Lung microvascular endothelial cell (primary cell): ENCODE measurements at places on chromosomes 16 and 17. TPM values are rescaled to one million over a fixed set of nuclear protein-coding genes. Genes with fewer than 3 reads are reported as not detected.
A peak's percentile ranks its signal among the peaks of the same experiment; 100 is the strongest.

GRCh38 chr16:22386976-22387375 is 12.6 kb upstream of the CDR2 start:
- peak; percentile 74 for DNase-seq

The AMFR gene
- total RNA-seq, result 219 and 401 TPM in 2 replicates

DNA sequence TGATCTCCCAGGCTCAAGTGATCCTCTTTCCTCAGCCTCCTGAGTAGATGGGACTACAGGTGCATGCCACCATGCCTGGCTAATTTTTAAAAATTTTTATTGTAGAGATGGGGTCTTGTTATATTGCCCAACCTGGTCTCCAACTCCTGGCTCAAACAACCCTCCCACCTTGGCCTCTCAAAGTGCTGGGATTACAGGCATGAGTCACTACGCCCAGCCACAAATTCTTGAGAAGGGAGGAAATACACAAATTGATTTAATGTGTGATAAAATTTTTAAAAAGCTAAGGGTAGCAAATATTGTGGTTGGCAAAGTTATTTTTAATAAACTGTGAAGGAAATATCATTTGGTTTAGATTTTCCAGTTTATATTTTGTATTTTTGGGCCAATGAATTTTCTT is 9.6 kb downstream of the ITGAD start:
- DNase-seq, result no peak

DNA sequence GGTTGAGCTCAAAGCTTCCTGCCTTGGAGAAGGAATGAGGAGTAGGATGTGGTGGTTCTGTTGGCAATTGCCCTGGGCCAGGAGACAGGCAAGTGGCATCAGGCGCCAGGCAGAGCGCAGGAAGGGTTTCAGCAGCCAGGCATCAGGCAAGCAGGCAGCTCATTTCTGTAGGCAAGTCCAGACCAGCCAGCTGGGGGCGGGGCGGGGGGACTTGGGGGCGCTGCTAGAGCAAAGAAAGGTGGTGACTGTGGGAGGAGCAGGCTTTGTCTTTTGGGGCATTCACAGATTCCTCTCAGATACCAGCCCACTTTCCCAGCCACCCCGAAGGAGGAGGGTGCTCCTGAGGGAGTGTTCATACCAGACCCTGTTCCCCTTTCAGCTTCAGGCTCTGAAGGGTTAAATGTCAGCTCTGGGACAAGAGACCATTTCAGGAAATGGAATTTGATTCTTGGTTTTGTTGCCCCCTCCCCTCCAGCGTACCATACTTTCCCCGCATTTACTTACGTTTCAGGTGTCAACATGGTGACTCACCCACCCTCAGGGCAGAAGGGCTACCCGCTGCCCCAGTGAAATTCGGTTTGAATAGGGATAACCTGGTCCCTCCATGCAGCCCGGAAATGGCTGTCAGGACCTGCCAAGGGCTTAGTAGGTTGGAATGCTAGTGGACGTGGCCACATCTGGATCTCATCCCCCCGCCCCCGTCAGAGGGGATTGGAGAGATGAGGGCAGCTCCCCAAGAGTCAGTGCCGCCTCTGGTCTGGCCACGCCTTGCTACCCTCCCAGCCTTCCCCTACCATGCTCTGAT is 13.2 kb downstream of the NGFR start:
- DNase-seq, result no peak

GRCh38 chr17:38452719-38453118 is 24.5 kb downstream of the ARHGAP23 start:
- DNase-seq, result no peak

GRCh38 chr16:88449267-88449561 is 3.9 kb upstream of the ZFPM1 start:
- DNase-seq, result no peak

The SLFN13 gene
- total RNA-seq, result 0.65 and 2.2 TPM in 2 replicates

DNA sequence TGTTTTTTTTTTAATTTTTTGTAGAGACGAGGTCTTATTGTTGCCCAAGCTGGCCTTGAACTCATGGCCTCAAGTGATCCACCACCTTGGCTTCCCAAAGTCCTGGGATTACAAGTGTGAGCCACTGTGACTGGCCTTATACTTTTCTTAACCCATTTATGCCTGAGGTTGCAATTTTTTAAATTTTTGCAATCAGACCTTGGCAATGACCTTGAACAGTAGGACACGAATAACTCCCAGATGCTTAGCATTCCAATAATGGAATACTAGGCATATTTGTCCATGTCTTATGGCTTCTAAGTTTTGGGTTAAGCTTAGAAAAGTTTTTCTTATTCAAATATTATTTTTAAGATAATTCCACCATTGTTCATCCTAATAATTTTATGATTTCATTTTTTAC is 28.3 kb upstream of the TMEM97 start:
- no peak for DNase-seq

DNA sequence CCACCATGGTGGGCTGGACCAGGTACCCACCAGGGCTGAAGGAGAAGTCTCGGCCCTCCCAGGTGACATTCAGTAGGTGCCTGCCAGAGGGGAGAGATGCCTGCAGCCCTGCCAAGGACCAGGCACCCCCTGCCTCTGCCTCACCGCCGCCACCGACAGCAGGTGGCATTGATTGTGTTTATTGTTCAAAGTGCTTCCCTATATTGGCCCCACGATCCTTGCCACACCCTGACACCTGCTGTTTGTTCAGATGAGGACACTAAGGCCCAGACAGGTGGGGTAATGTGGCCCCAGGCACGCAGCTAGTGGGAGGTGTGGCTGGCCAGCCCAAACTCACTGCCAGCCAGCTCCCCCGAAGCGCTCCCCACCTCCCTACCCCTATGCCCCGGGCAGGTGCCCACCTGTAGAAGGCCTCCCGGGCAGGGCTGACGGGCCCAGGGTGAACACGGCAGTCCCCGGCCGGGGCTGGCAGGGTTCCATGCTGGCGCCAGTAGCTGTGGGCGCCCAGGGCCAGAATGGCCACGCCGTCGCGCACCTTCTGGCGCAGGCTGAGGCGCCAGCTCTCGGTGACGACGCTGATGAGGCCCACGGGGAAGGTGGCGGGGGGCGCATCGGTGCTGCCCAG is 8.0 kb downstream of the GRIN2C start:
- DNase-seq, result no peak

The CPHXL2 gene
- not detected in 2 replicates for total RNA-seq

GRCh38 chr16:86707171-86707570 is 128.8 kb downstream of the FOXL1 start:
- DNase-seq, result no peak

The CDR2 gene
- total RNA-seq, result 23.1 and 29.4 TPM in 2 replicates

DNA sequence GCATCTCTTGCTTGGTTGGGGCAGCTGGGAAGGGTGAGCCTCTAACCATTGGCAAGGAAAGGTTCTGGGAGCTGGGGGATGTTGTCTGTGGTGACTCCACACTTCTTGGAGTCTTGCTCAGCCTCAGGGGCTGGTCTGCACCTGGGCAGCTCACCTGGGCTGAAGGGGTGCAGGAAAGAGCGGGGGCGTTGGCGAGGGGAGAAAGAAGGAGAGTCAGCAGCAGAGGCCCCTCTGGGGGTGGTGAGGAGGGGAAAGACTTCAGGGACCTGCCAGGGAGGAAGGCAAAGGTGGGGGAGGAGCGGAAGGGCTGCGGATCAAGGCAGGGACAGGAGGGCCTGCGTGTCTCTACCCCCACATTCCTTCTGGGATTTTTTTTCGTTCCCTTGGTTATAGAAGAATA is 47.7 kb downstream of the CCDC42 start:
- no peak for DNase-seq

GRCh38 chr16:19808061-19808641 is 76.5 kb downstream of the GPRC5B start:
- no peak for DNase-seq

DNA sequence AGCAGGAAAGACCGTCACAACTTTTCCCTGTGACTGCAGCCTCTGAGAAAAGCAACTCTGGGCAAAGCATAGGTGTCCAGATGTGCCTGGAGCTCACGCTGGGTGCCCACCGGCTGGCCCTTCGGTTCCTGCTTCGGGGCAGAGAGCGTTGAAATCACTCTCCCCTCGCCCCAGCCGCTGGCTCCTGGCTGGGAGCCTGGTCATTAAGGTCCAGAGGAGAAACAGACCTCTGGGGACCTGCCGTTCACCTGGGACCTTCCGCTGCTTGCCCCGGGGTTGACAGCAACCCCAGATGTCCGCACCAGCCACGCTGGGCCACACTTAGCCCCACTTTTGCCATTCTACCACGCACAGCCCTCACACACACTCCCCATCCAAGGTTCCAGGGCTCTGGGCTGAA is 13.1 kb downstream of the MRM3 start:
- DNase-seq, result no peak

DNA sequence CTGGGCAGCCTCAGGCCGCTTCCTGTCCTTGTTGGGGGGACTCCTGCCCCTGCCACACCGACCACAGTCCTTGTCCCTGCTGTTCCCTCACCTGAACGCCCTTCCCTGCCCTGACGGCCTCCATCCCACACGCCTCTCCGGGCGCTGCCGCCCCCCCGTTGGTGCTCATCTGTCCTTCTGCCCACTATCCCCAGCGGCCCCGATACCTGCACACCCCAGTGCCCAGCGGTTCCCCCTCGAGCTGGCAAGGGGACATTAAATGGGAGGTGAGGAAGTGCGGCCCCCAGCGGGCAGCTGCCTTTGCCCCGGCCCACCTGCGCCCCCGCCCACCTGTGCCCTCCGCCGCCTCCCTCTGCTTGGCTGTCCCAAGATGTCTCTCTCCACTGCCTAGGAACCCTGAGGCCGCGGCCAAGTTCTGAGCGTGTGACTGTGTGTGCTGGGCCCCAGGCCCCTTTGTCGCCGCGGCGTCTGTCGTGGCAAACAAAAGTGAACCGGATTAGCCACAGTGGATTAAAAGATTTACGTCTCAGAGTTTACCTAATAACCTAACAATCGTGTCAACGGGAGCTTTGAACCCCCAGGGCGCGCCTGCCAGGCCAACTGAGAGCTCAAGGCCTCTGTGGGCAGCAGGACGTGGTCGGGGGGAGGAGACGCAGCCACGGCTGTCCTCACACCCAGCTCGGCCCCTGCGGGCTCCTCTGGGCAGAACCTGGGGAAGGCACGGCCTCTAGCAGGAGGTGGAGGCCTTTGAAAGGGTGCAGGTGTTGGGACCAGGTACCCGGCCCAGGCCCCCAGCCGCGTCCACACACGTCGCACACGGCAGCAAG is 7.6 kb upstream of the AXIN1 start:
- no peak for DNase-seq

The ACE gene
- 21.4 and 80.6 TPM in 2 replicates for total RNA-seq

The CNGB1 gene
- not detected in 2 replicates for total RNA-seq

DNA sequence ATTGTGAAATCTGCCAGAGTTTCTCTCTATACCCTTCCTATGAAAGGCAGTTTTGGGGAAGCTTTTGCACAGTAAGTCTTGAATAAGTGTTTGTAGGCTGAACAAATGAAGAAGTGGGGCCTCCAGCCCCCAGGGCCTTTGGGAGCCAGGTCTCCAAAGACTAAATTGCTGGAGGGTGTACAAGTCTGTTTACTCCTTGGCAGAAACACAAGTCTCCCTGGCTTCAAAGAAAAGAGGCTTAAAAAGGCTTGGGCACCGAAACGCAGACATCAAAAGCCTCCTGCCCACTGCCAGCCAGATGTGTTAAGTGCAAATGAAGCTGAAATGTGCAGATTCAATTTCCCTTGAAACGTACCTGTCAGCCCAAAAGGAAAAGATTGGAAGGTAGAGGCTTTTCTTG is 146.3 kb downstream of the TMEM132E start:
- no peak for DNase-seq

DNA sequence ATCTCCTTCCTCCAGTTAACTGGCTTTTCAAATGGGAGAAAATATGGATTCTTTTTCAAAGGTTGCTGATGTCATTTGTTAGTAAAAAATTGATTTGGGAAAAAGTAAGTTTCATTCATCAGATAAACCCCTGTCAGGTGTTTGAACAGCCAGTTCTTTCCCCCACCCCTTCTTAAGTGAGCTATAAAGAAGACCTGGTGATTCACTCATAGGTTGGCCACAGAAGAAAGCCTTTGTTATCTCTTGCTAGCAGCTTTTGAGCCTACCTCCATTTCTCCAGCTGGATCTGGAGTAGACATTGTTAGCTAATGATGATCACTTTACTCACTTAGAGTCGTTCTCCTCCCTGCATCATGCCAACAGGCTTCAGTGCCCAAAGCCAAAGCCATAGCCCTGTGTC is 63.0 kb downstream of the NLK start:
- no peak for DNase-seq

GRCh38 chr16:19607616-19608280 is 52.2 kb downstream of the VPS35L start:
- no peak for DNase-seq

The PRSS22 gene
- not detected in 2 replicates for total RNA-seq

The HBQ1 gene
- total RNA-seq, result 0.65 TPM in 1 of 2 replicates, not detected in the other

- peak; percentile 62 for DNase-seq
Measured at GRCh38 chr17:39270923-39271322, 45.2 kb upstream of the STAC2 start.

The DOC2A gene
- total RNA-seq, result under 0.01 and 0.20 TPM in 2 replicates

DNA sequence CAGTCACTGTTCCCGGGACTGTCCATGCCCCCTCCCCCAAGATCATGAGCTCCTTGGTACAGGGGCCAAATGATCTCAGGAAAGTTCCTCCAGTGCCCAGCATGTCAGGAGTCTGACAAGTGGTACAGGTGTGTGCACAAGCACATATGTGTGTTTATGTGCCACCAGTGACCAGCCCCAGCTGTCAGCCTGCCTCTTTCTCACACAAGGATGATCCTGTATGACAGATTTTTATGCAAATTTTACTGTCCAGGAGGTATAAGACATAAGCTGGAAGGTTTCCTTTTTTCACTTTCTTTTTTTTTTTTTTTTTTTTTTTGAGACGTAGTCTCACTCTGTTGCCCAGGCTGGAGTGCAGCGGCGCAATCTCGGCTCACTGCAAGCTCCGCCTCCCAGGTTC is 31.4 kb upstream of the GFOD2 start:
- no peak for DNase-seq

- no peak for DNase-seq
Measured at GRCh38 chr17:10021272-10021984, 116.4 kb upstream of the RCVRN start.

GRCh38 chr17:83146347-83146746 is 66.9 kb downstream of the METRNL start:
- no peak for DNase-seq

GRCh38 chr16:46857368-46857945 is 26.5 kb upstream of the C16orf87 start:
- DNase-seq, result peak; percentile 41

DNA sequence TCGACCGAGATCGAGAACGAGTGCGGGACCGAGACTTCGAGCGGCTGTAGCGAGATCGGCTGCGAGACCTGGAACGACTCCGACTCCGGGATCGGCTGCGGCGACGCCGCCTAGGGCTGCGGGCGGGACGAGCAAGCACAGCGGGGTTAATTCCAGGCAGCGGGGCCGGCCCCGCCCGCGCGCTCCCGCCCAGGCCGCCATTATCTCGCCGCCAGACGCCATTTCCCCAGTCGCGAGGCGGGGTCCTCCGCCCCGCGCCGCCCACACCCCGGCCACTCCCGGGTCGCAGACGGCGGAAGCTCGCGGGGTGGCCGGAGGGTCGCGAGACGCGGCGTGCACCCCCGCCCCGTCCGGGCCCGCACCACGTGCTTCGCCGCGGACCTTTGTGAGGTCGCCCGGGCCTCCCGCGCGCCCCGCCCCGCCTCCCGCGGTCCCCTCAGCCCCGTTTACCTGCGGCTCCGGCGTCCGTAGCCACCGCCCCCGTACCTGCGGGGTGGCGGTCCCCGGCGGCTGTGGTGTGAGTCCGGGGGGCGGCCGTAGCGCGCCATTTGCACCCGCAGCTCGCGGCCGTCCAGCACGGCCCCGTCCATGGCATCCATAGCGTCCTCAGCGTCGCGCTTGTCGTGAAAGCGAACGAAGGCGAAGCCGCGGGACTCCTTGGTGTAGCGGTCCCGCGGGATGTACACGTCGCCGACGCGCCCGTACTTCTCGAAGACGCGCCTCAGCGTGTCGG is 616 bp downstream of the SRSF2 start:
- DNase-seq, result peak; percentile 78
